GM12865 (cell line): ENCODE measurements at places on chromosomes 5 and 9.

- DNase-seq = no peak
These were observed 321.8 kb upstream of the ADCY2 start for GRCh38 chr5:7074176-7074575.

GRCh38 chr9:68997666-68998065, 16.2 kb downstream of the PRKACG start:
- DNase-seq = no peak

DNA sequence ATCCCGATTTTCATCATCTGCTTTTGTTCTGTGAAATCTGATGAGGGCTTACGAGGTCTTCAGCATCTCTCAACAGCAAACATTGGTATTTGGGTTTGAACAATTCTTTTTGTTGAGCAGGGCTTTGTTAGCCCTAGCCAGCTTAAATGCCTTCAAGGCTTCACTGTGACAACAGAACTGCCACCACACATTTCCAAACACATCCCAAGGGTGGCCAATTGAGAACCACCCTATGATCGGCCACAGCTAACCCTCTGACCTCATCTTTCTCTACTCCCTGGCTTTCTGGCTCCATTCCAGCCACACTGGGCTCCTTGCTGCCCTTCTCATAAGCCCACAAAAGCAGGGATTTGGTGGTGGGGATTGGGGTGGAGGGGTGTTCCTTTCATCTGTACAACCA, 17.6 kb downstream of the MTX3 start:
- no peak for DNase-seq

- no peak for DNase-seq
These were observed 609.4 kb downstream of the SLCO4C1 start for GRCh38 chr5:101686536-101687157.

- no peak for DNase-seq
These were observed 193.0 kb downstream of the ERCC6L2 start for GRCh38 chr9:96068511-96068910.

DNA sequence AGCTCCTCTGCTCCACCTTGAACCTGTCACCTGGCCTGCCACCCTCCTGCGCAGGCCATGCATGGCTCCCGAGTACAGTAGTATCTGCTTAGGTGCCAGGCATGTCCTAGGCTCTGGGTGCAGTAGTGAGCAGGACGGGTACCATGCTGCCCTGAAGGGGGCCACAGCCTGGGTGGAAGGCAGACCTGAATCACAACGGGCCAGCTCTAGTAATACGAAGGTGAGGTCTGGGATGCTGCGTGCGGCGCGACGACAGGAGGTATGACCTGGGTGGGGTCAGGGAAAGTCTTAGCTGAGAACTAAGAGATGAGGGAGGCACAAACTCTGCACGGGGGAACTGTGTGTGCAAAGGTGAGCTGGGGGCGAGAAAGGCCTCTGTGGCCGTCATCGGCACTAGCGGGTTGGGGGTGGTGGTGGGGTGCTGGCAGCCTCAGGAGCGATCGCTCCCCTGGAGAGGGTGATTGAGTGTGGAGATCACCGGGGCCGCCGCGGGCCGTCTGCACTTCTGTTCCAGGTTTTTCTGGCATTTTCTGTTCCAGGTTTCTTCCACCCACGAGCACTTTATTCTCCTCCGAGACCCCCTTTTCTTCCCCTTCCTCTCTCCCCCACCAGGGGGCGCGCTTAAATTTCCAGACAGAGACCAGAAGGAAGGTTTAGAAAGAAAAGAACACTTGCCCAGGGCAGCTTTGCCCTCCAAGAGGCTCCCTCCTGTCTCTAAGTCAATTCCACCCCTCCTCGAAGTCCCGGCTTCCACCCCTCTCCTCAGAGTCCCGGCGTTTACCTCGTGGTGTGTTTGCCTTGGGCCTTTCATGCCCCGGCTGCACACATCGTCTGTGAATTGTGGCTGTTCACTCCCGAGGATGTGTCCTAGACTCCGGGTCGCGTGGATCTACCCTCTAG, 15.1 kb downstream of the PDLIM4 start:
- peak; percentile 57 for DNase-seq

DNA sequence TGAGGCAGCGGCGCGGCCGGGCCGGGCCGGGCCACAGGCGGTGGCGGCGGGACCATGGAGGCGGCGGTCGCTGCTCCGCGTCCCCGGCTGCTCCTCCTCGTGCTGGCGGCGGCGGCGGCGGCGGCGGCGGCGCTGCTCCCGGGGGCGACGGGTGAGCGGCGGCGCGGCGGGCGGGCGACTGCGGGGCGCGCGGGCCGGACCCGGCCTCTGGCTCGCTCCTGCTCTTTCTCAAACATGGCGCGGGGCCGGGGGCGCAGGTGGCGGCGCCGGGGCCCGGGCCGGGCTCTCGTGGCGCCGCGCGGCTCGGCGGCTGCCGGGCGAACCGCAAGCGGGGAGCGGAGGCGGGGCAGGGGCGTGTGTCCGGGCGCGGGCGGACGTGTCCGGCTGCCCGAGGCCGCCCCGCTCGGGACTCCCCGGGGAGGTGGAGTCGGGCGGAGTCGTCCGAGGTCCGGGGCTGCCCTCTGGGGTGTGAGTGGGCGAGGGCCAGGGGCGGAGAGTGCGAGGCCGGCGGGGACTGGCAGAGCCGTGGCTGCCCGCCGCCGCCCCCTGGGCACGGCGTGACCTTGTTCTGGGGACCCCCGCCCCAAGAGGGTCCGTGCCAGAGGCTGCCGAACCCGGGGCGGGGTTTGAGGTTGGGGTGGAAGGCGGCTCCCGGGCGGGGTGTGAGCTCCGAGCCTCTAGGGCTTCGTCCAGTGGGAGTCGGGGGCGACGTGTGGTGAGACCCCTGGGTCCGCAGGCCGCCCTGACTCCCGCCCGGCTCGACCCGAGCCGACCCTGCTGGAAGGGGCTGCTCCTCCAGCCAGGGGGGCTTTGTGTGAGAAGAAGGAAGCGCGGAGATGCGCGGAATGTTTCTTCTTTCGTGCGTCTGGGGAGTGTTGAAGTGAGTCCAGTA, 485 bp downstream of the TGFBR1 start:
- peak; percentile 81 for DNase-seq

DNA sequence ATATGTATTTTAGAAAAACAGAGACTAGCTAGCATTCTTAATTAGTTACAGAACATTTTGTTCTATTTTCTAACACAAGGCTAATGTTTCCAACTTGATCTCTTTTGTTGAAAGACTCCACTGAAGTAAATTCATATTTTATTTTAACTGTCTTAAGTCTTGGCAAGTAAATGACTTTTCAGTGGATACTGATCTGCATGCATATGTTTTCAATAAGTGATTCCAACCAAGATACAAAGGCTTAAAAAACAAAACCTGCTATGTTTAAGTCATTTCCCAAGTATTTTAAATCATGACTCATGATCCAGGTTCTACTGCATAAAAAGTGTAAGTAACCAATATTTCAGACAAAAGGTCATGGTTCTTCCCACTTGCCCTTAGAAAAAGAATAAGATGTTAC, 5.7 kb downstream of the CDO1 start:
- DNase-seq = no peak

- DNase-seq = no peak
These were observed 167.9 kb upstream of the FREM1 start for GRCh38 chr9:15077946-15078729.

- DNase-seq = no peak
These were observed 520.3 kb downstream of the DTWD2 start for GRCh38 chr5:118468085-118468484.

GRCh38 chr9:117359910-117360309, 54.9 kb downstream of the ASTN2 start:
- no peak for DNase-seq

- no peak for DNase-seq
These were observed 3.6 kb upstream of the DOCK8 start for GRCh38 chr9:211036-211435.

DNA sequence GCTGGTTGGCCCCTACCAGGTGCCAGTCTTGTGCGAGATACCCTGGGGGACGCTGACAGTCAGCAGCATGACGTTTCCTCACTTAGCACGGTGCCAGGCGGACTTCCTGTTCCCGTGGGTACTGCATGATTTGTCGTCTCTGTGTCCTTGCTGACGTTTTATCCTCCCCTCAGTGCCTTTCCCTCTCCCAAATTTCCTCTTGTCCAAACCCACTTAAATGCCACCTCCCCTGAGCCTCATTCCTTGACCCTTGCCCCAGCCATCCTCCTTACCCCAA, 60.6 kb upstream of the SAP30L start:
- DNase-seq = peak; percentile 66

GRCh38 chr5:159616952-159617351, 286.7 kb upstream of the IL12B start:
- no peak for DNase-seq

DNA sequence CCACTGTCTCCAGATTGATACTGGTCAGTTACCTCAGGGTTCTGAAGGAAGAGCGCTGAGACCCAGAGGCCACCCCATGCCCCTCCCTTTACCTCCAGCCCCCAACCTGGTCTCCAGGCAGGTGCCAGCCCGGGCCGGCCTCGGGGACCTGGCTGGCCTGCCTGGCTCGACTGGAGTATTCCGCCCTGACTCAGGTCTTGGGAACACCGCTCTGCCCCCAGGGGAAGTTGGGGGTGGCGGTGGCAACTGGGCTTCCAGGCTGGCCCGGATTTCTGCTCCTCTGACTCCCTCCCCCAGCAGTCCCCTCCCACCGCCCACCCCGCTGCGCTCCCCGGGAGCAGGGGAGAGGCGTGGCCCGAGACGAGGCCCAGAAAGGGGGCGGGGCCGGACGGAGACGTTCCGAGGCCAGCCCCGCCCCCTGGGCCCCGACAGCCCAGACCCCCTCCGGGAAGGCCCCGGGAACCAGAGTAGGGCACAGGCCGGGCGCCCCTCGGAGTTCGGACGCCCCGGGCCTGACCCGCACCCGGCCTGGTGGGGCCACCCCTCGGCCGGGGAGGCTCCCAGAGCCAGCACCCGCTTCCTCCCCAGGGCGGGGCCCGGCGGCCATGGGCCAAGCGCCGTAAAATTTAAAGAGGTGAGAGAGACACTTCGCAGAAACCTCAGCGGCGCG, 82.5 kb upstream of the ZBTB43 start:
- peak; percentile 86 for DNase-seq

- DNase-seq = no peak
These were observed 77.7 kb downstream of the TMEM174 start for GRCh38 chr5:73250645-73251044.

DNA sequence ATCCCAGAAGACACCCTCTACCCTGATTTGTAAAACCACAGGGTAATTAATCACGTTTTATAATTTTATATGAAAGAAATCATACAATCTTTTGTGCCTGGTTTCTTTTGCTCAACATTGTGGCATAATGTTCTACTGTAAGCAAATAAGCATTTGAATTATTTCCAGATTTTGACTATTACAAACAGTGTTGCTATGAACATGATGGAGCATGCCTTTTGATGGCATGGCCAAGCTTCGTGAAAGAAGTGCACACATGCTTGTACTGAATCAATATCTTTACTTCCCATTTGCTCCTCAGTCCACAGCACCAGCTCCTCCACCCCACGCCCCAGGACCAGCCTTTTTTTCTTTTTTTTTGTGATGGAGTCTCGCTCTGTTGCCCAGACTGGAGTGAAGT, 29.9 kb downstream of the ACSL6 start:
- DNase-seq = no peak

- no peak for DNase-seq
These were observed 19.3 kb upstream of the DMRTA1 start for GRCh38 chr9:22427226-22427880.

DNA sequence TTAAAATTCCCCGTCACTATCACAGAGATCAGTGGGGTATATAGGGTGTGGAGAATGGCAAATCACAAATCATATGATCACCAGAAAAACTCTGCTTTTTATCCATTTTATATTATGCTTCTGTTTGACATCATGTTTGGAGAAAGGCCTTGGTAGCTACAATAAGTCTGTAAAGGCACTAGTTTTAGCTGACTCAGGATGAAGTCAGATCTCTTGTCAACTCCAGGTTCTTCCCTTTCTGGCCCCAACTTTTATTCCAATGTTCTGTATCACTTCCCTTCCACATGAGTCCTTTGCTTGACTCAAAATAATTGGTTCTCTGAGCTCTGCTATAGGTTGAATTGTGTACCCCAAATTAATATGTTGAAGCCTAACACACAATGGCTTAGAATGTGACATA, 484.9 kb downstream of the PTPRD start:
- no peak for DNase-seq

GRCh38 chr5:124678468-124678867, 68.0 kb downstream of the ZNF608 start:
- DNase-seq = no peak

DNA sequence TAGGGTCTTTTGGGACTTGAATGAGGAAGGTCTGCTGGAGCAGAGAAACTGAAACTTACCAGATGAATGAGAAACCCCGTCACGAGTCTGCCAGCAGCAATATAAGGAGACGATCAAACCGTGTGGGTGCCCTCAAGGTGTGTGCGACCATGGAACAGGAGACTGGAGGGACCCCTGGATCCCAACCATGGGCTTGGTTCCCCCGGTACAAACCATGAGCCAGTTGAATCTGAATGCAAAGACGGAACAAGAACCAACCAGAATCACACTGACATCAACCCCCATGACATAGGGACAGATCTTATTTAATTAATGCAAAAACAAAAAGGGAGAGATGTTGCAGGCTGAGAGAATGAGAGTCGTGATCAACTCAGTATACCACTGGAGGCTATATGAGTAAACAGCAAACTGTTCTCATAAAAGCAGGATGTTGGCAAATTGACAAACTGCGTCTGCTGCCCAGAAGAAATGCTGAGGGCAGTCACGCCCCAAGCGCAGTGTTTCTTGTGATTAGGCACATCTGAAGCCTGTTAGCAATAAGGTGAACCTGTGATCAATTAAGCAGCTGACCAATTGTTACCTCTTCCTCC, 475.5 kb upstream of the ACO1 start:
- no peak for DNase-seq

DNA sequence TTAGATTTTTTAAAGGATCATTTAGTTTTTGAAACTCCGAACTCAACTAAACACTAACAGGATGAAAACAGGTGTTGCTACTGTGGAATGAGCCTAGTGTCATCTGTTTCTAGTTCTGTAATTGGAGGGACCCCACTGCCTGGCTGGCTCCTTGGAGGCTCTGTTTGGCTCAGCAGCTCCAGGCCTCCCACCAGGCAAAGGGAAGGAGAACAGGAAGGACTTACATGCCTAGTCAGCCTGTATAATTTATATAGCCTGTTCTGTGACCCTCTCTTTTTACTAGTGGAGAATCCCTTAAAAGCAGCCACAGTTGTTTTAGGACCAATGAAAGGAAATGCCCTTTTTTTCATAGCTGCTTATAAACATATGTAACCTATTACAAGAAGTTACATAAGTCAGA, 21.1 kb upstream of the C5orf24 start:
- DNase-seq = no peak

- no peak for DNase-seq
These were observed 13.5 kb upstream of the FREM1 start for GRCh38 chr9:14923701-14924100.

DNA sequence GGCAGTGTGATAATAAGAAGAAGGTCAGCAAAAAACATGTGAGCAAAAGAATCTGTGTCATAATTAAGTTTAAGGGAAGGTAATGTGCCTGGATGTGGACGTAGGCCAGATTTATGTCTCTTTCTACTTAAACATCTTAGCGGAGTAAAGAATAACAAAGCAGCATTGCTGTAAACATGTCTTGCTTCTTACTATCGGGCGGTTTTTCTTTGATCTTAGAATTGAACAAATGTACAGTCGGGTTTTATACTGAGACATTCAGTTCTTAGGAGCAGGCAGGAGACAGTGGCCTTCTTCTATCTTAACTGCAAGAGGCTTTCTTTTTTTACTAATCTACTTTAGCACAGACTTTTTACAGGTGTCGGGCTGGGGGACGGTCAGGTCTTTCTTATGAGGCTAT, 40.4 kb upstream of the FLT4 start:
- no peak for DNase-seq

GRCh38 chr5:146007989-146008388, 71.6 kb downstream of the SH3RF2 start:
- DNase-seq = no peak
